ENCODE measurements at places on chromosomes 12 and 14. TPM values are rescaled to one million over a fixed set of nuclear protein-coding genes. Genes with fewer than 3 reads are reported as not detected.

The MAGOHB gene
- total RNA-seq, result 9.6 TPM

The AHNAK2 gene
- 4.1 TPM for total RNA-seq

DNA sequence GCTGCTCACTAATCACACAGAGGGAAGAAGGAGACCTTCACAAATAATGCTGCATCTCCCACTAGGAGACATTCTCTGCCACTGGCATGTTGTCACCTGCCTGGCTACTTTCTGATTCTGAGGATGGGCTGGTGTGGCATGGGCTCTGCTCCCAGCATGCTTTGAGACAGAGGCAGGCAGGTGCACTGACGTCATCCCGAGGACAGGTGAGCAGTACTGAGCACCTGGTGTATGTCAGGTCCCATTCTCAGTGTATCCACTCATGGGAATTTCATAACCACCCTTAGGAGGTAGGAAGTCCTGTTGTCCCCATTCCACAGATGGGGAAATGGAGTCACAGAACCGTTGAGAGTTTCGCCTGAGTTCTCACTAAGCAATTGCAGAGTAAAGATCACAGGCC, 597.9 kb downstream of the VRK1 start:
- no peak for DNase-seq

- no peak for DNase-seq
These were observed 139.8 kb downstream of the ZFP36L1 start for GRCh38 chr14:68653108-68653507.

DNA sequence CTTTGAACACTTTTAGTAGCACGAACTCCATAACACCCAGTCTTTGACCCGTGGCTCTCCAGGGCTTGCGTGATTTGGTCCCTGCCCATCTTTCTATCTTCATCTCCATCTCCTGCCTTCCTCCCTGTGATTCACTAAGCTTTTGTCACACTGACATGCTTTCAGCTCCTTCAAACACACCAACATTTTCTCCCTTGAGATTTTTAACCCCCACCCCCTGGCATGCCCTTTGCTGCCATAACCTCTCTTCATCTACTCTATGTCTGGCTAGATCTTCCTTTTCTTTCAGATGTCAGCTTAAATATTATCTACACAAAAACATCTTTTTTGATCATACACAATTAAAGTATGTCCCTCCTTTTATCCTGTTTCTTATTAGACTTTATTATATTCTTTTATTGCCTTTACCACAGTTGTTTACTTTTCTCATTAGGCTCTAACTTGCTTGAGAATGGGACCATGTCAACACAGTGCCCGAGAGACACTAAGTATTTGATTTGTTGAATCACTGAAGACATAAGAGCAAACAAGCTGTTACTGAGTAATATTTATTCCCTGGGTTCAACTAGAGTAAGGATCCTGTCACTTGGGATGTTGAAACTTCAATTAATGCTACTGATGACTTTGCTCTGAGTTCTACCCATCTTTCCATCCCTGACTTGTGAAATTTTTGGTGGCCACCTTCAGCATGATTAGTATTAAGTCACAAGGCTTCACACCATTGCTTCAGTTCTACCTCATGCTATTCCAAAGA, 387.3 kb downstream of the LRIG3 start:
- no peak for DNase-seq

DNA sequence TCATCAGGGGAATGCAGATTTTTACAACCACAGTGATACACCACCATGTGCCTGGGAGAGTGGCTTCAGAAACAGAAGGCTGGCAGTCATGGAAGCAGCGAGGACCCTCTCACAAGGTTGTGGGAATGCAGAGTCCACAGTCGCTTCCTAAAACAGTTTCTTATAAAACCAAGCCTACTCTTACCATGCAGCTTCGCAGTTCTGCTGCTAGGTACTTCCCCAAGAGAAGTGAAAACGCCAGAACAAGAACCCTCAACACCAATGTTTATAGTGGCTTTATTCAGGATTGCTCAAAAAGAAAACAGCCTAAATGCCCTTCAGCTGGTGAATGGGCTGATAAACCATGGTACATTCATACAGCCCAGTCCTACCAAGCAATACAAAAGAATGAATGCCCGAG, 87.2 kb downstream of the DDX51 start:
- no peak for DNase-seq
